ENCODE measurements at places on chromosomes 6 and 20. TPM values are rescaled to one million over a fixed set of nuclear protein-coding genes. Genes with fewer than 3 reads are reported as not detected.

Gene TRIM31
- total RNA-seq = not detected

Gene RFX6
- not detected for total RNA-seq

Gene SYNCRIP
- total RNA-seq = 66.9 TPM

Gene GRM1
- 0.65 TPM for total RNA-seq

Gene KIF6
- total RNA-seq = not detected

Gene FRS3
- 1.2 TPM for total RNA-seq

Gene SESN1
- total RNA-seq = 17.7 TPM

Gene DLL1
- total RNA-seq = 31.3 TPM

Gene CSNK2A1
- 90.5 TPM for total RNA-seq

Gene ECT2L
- total RNA-seq = not detected

Gene SLCO4A1
- 4.0 TPM for total RNA-seq
